GM13976 (cell line): ENCODE measurements at places on chromosomes 11 and 22.
A peak's percentile ranks its signal among the peaks of the same experiment; 100 is the strongest.

- peak; percentile 22 for DNase-seq
These were observed 584.0 kb downstream of the KCNA4 start for GRCh38 chr11:29432719-29433325.

- DNase-seq, result no peak
These were observed 8.2 kb upstream of the CCDC188 start for GRCh38 chr22:20159076-20159475.

GRCh38 chr11:119918347-119918746 is 189.3 kb upstream of the NECTIN1 start:
- DNase-seq, result no peak

DNA sequence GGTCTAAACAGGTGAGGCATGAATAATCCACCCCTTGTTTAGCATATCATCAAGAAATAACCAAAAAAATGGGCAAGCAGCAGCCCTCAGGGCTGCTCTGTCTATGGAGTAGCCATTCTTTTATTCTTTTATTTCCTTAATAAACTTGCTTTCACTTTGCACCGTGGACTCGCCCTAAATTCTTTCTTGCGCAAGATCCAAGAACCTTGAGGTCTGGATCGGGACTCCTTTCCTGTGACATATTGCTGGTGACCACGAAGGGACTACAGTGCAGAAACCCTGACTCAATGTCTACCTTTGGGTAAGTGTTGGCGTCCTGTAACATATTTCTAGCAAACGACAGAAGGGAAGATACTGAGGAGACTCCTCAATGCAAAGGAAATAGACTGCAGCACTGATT is 1099.2 kb downstream of the FAM181B start:
- no peak for DNase-seq
